ENCODE measurements at places on chromosomes 13 and 19. TPM values are rescaled to one million over a fixed set of nuclear protein-coding genes. Genes with fewer than 3 reads are reported as not detected.

- H3K36me3 ChIP-seq = no peaks in the 10 kb centered on the region
- peaks cover 29% of the 10 kb centered on the region for H3K4me1 ChIP-seq
- H3K4me3 ChIP-seq = no peak overlapping the region
- DNase-seq = no peak
- H3K27ac ChIP-seq = no peak overlapping the region
Measured at GRCh38 chr19:458091-459042, 2.5 kb downstream of the SHC2 start.

- DNase-seq = no peak
- no peaks in the 10 kb centered on the region for H3K27me3 ChIP-seq
- no peak overlapping the region for H3K4me3 ChIP-seq
- no peaks in the 10 kb centered on the region for H3K36me3 ChIP-seq
- H3K27ac ChIP-seq = no peak overlapping the region
Measured at GRCh38 chr13:33375421-33375820, 89.9 kb upstream of the STARD13 start.

- no peaks in the 10 kb centered on the region for H3K4me1 ChIP-seq
- H3K27me3 ChIP-seq = no peaks in the 10 kb centered on the region
- DNase-seq = peak; percentile 32
- H3K27ac ChIP-seq = no peak overlapping the region
Measured at GRCh38 chr13:27783111-27783510, 9.2 kb upstream of the GSX1 start.

DNA sequence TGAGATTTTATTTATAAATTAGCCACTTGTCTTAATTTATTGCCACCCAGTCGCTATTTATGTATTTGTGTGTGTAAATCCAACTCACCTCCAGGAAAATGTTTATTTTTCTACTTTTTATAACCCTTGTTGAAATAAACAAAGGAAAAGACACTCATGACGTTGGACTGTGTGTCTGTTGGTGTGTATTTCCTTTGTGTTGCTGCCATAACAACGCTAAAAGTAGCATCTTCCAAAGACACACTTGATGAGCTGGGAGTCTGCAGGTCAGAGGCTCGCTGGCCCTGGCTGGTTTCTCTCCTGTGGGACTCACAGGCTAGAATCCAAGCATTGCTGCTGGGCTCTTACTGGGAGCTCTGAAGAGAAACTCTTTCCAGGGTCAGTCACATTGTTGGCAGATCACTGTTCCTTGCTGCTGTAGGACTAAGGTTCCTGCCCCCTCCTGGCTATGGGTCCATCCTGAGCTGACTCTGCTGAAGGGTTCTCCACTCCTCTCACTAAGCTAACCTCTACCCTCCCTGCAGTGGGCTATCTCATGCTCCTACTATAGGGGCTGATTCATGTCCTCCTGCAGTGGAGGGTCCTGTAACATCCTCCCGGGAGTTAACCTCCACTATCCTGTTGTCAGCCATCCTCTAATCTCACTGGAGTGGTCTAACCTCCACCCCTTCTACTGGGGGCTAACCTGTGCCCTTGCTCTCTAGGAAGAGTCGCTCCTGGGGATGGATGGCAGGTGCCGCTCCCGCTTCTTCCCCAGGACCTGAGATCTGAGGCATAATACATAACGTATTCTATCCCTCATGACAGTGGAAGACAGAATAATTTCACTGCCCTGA lies 2.1 kb downstream of the IFNL2 start:
- H3K4me3 ChIP-seq = no peak overlapping the region
- no peaks in the 10 kb centered on the region for H3K4me1 ChIP-seq
- no peak overlapping the region for H3K27ac ChIP-seq
- no peaks in the 10 kb centered on the region for H3K36me3 ChIP-seq

DNA sequence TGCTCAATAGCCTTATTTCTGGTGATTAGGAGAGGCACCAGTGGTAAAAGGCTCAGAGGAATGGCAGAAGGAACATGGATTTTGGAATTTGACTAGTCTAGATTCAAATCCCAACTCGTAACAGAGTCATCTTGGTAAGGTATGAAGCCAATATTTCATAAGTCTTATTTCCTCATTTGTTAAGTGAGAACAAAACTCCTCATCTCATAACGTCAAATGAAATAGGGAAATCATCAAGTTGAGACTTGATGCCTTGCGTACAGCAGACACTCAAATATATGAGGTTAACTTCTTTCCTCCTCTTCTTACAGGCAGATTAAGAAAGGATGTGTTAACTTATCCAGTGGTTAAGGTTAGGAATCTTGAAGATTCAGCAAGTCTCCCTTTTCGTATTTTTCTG lies 189.2 kb downstream of the DLEU7 start:
- no peak overlapping the region for H3K4me3 ChIP-seq
- H3K4me1 ChIP-seq = no peaks in the 10 kb centered on the region
- DNase-seq = no peak

- no peak overlapping the region for H3K4me3 ChIP-seq
- peak; percentile 17 for DNase-seq
Measured at GRCh38 chr13:83879431-83880171, 2.7 kb downstream of the SLITRK1 start.

GRCh38 chr19:3818466-3818865 lies 32.3 kb upstream of the MATK start:
- no peaks in the 10 kb centered on the region for H3K4me1 ChIP-seq
- H3K27me3 ChIP-seq = no peaks in the 10 kb centered on the region
- DNase-seq = no peak
- no peak overlapping the region for H3K4me3 ChIP-seq
- no peak overlapping the region for H3K27ac ChIP-seq

GRCh38 chr19:11125994-11126685 lies 29.4 kb downstream of the SPC24 start:
- H3K36me3 ChIP-seq = peaks cover 42% of the 10 kb centered on the region
- DNase-seq = peak; percentile 88
- no peak overlapping the region for H3K27ac ChIP-seq
- no peaks in the 10 kb centered on the region for H3K27me3 ChIP-seq
- H3K4me3 ChIP-seq = no peak overlapping the region

DNA sequence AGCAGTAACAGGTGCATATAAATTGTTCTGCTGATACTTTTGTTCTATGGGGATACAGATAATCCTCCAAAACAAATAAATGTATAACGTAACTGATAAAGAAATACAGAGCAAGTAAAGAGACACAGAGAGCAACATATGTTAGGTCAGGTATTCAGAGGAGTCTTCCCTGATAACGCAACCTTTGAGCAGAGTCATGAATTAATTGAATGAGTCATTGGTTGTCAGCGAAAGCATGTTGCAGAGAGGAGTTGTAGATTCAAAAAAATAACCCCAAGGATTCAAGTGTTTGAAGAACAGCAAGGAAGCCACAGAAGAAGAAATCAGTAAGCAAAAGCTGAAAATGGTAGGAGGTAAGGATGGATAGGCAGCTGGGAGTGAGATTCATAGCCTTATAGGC lies 245.2 kb downstream of the TBC1D4 start:
- no peaks in the 10 kb centered on the region for H3K27me3 ChIP-seq
- no peak overlapping the region for H3K27ac ChIP-seq
- no peaks in the 10 kb centered on the region for H3K4me1 ChIP-seq

DNA sequence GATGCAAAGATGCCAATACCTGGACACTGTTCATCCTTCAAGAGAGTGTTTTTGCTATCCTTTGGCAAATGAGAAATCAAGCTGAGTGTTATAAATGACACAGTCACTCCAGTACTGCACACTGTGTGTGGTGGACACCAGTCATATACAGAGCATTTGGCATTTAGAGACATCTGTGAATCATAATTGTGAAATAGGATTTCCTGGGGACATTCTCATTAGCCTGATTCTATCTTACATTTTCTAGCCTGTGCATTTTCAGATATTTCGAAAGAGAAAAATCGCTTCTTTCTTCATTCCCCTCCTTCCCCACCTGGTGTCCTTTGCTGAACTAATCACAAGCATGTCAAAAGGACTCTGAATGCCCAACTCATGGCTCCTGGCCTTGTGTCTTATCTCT lies 781.0 kb upstream of the ARGLU1 start:
- no peaks in the 10 kb centered on the region for H3K27me3 ChIP-seq
- H3K4me3 ChIP-seq = no peak overlapping the region
- H3K4me1 ChIP-seq = no peaks in the 10 kb centered on the region
- DNase-seq = no peak

DNA sequence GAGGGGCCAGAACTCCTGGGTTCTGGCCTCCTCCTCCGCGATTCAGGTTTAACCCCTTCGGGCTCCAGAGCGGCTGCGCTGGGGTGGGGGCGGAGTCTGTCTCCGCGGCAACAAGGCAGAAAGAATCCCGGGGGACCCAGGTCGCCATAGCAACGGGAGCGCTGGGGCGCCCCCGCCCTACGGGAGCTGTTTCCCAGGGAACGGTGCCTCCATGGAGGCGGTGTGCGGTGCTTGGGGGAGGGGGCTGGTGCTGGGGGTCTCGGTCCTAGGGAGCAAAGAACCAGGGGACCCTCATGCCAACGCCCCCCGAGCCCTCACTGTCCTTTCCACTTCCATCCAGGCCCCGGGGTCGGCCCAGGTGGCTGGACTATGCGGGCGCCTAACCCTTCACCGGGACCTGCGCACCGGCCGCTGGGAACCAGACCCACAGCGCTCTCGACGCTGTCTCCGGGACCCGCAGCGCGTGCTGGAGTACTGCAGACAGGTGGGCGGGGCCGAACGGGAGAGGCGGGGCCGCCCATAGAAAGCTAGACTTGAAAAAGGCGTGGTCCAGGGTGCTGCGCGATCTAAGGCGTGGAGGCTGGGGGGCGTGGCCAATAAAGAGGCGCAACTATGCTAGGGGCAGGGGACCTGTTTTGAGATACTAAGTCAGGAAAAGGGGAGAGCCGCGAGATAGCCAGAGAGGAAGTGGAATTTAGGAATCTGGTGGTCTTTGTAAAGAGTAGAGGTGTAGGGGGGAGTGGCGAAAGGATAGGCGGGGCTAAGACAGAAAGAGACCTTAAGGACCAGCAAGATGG lies 1.2 kb downstream of the APLP1 start:
- H3K27ac ChIP-seq = peak overlapping the region; percentile 80
- DNase-seq = peak; percentile 85
- no peaks in the 10 kb centered on the region for H3K27me3 ChIP-seq
- no peak overlapping the region for H3K4me3 ChIP-seq
- peaks cover 26% of the 10 kb centered on the region for H3K4me1 ChIP-seq

DNA sequence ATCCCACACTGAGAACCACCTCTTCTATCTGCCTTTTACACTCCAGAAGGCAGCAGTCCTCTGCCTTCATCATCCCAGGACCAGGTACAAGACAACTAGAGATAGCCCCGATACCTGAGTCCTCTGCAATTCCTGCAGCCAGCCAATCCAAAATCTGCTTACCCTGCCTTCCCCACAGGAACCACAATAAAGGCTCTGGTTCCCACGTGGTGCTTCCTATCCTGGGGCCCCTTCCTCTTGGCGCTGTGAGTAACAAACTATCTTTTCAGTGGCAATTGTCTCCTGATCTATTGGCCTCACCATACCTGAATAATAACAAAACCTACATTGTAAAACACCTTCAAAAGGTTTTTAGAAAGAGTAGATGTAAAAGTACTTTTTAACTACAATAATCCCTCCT lies 63.1 kb downstream of the ZDHHC20 start:
- H3K36me3 ChIP-seq = no peaks in the 10 kb centered on the region
- no peak overlapping the region for H3K27ac ChIP-seq
- H3K27me3 ChIP-seq = no peaks in the 10 kb centered on the region
- no peaks in the 10 kb centered on the region for H3K4me1 ChIP-seq

DNA sequence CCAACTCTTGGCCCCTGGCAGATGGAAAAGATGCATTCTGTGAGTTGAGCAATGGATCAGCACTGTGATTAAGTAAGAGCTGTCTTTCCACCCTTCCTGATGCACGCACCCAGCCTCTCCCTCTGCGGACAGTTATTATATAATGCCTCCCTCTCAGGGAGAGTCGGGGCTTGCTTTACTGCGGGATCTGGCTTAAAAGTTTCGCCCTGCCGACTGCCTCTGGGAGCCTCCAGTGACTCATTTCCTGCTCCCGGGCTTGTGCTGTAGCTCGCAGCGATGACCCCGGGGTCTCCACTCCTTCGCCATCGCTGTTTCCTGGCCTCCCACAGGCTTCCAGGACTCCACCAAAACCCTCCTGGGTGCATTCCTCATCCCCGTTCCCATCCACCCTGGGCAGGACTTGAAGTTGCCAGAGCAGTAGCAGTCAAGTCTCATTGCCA lies 107.4 kb upstream of the SLC7A1 start:
- H3K27ac ChIP-seq = no peak overlapping the region
- no peak overlapping the region for H3K4me3 ChIP-seq
- no peaks in the 10 kb centered on the region for H3K36me3 ChIP-seq
- DNase-seq = no peak
- H3K4me1 ChIP-seq = no peaks in the 10 kb centered on the region

DNA sequence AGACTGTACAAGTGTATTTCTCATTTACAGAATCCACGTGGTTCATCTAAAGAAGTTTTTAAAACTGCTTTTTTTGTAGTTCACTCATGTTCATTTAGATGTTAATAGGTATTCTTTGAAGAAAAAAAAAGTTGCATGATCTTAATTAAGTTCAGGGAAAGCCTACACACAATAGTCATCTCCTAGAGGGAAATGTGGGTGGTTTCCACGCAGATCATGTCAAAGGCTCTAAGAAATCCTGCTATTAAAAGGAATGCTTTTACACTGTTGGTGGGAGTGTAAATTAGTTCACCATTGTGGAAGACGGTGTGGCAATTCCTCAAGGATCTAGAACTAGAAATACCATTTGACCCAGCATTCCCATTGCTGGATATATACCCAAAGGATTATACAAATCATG lies 312.3 kb downstream of the GPC5 start:
- no peak overlapping the region for H3K4me3 ChIP-seq
- no peaks in the 10 kb centered on the region for H3K4me1 ChIP-seq
- H3K27ac ChIP-seq = no peak overlapping the region
- DNase-seq = no peak

GRCh38 chr19:17420475-17420924 lies 653 bp downstream of the MVB12A start:
- H3K4me1 ChIP-seq = peaks cover 14% of the 10 kb centered on the region
- no peak overlapping the region for H3K27ac ChIP-seq
- H3K4me3 ChIP-seq = peak overlapping the region; percentile 96
- no peaks in the 10 kb centered on the region for H3K36me3 ChIP-seq
- DNase-seq = peak; percentile 21

GRCh38 chr19:31073485-31074198 lies 275.6 kb downstream of the TSHZ3 start:
- H3K27me3 ChIP-seq = no peaks in the 10 kb centered on the region
- no peak overlapping the region for H3K4me3 ChIP-seq
- H3K36me3 ChIP-seq = no peaks in the 10 kb centered on the region
- H3K4me1 ChIP-seq = no peaks in the 10 kb centered on the region
- H3K27ac ChIP-seq = no peak overlapping the region
- DNase-seq = no peak

The NAPSA gene
- total RNA-seq = 1.8 TPM

The GPR18 gene
- total RNA-seq = not detected

The KIR2DL1 gene
- total RNA-seq = not detected

The CYP4F12 gene
- total RNA-seq = 15.8 TPM

The SIGLEC6 gene
- total RNA-seq = 0.26 TPM

The ZNF432 gene
- total RNA-seq = 29.3 TPM

The OPA3 gene
- 22.7 TPM for total RNA-seq

The UBE2L5 gene
- total RNA-seq = not detected

The EDNRB gene
- 23.1 TPM for total RNA-seq

The IGFL1 gene
- total RNA-seq = not detected

The FFAR3 gene
- total RNA-seq = not detected

The CGB5 gene
- total RNA-seq = not detected

The ZNF93 gene
- total RNA-seq = 2.3 TPM

The KCNRG gene
- not detected for total RNA-seq

The NKPD1 gene
- not detected for total RNA-seq

The FFAR2 gene
- not detected for total RNA-seq

All from body of pancreas (tissue), 4 donors.